ENCODE measurements at places on chromosomes 7 and 10.

GRCh38 chr10:129949411-129949810 is 14.7 kb downstream of the EBF3 start:
- DNase-seq, result no peak

- no peak for DNase-seq
These were observed 20.8 kb downstream of the LAT2 start for GRCh38 chr7:74230446-74231231.

- no peak for DNase-seq
These were observed 47.2 kb upstream of the WDR11 start for GRCh38 chr10:120803972-120804371.

GRCh38 chr10:92103376-92104090 is 180.0 kb downstream of the BTAF1 start:
- DNase-seq, result no peak

DNA sequence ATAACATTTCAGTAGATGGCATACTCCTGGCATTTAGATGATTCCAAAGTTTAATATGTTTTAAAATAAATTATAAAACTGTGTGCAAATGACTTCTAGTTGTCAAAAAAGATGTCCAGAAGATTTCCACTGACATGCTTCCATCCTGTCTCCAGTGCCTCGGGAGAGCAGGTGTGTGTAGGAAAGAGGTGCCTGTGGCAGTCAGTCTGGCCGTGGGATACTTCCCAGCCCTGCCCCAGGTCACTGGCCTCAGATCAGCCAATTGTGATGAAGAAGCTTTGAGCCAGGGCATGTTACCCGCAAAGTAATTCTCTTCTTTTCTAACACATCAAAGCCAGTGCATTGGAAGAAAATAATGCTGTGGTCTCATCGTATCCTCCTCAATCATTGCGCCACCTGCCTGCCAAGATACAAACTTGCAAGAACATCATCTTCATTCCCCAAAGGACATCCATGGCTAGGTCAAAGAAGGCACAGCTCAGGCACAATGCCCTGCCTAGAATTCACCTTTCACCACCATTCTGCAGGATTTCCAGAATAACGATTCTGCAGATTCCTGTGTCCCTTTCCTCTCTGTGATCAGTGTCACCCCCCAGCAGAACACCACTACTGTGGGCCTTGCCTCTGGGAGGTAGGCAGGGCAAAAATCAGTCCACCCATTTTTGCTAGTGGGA is 6.3 kb upstream of the KCNMA1 start:
- DNase-seq, result peak; percentile 2

- no peak for DNase-seq
These were observed 73.3 kb downstream of the SKIDA1 start for GRCh38 chr10:21452203-21452602.

DNA sequence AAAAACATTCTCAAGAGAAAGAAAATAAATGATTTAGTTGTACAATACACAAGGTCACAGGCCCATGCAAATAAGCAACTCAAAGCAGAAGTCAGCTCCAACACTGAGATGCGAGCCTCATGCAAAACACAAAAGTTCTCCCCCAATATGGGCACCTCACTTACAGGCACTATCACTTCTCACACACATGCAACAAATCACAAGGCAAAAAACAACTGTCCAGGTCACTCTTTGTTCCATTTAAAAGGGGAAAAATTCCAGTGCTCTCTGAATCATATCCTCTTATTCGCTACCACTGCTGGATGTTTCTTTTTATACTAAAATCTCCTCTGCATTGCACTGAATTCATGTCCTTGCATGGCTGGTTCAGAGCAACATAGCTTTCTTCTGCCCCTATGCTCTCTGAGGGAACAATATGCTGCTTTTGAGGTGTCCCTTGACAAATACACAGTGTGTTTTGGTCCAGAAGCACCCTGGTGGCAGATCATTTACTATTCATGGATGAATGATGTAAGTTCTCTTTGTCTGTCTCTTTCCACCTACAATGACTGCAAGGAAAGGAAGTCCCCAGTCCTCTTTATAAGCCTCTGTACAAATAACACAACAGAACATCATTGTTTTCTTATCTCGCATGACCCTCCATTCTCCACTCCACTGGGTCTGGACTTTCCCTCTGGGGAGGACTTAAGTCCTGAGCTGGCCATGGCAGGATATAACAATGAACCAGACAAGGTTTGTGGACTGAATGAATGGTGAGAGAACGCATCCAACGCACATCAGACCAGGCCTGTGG is 85.4 kb upstream of the GSDME start:
- no peak for DNase-seq

DNA sequence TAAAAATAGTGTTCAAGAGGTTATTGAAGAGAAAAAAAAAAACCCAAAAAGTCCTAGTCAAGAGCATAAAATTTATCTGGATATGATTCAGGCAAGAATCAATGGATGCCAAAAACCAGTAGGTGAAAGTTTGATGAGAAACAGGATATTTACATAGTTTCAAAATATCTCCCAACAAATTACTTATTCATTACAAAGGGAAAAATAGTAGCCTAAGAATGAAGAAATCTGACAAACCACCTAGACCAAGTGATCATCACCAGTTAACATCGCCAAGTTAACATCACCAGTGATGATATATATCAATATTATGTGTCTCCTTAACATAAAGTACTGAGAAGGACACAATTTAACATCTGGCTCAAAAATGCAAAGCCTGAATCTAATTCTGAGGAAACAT is 85.2 kb downstream of the RNLS start:
- DNase-seq, result no peak

DNA sequence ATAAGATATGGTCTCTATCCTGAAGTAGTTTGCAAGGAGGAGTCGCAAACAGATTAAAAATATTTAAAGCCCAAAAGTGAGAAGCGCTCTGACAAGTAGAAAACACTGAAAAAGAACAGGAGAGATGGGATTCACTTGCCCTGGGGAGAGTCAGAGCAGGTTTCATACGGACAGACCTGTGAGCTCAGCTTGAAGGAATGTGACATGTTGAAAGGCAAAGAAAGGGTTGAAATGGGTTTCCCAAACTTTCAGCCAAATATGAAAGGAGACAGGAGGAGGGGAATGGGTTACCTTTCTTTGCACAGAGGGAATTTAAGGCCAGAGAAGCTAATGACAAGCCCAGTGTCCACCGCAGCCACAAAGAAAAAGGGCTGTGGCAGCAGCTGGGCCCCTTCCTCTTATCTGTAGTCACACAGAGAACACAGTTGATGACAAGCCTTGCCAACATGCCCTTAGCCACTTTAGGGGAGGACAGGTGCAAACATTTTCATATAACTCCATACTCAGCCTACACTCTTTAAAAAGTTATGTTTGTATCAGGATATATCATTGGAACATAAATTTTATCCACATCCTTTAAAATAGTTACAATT is 14.9 kb downstream of the HOXA1 start:
- DNase-seq, result no peak

DNA sequence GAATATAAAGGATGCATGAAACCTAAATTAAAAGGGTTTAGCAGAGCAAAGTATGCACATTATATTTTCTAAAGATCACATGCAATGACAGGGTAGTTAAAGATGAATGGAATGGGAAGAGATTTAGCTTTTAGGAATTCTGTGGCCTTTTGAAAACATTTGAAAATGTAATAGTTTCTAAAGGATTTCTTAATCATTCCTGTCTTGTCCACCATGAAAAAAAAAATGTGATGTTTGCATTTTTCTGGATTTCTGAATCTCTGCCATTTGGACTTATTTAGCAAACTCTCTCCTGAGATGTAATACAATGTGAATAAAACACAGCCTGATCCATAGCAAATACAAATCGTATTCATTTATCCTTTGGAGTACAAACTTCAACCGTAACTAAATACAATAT is 126.6 kb upstream of the RAB11FIP2 start:
- DNase-seq, result no peak

- no peak for DNase-seq
These were observed 103.6 kb downstream of the CACNA2D1 start for GRCh38 chr7:82339958-82340357.

DNA sequence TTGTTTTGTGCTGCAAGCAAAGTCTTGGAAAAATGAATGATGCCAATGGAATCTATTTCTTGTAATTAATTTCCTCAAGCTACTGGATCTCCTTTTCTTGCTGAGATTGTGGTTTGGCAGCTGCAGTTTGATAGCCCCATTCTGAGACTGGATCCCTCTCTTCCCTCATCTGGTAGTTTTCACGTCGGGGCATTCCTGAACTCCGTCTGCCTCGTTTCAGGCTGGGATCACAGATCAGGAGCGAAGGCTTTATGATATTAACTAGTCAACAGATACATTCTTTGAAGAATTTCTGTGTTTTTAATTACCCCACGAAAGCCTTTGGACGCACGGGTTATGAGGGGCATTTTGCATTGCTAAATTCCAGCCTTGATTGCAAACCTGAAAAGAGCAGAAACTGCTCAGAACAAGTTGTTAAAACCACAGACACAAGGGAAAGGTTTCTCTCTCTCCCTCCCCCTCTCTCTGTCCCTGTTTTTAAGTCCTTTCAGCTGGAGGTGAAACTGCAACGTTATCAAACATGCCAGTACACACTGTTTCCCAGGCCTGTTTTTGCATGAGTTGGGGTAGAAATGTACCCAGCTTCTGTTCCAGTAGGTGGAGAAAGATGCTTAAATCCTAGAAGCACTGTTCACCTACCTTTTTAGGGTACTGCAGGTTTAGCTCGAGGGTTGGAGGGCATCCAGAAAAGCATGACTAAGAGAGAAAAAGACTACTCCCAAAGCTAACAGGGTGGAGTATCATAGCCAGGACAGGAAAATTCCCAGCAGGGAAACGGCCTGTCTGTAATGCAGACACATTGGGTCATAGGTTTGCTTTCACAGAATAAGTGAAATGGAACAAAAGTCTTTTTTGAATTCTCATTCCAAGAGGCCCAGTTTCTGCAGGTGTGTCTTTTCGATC is 124.3 kb downstream of the CUX1 start:
- DNase-seq, result no peak

DNA sequence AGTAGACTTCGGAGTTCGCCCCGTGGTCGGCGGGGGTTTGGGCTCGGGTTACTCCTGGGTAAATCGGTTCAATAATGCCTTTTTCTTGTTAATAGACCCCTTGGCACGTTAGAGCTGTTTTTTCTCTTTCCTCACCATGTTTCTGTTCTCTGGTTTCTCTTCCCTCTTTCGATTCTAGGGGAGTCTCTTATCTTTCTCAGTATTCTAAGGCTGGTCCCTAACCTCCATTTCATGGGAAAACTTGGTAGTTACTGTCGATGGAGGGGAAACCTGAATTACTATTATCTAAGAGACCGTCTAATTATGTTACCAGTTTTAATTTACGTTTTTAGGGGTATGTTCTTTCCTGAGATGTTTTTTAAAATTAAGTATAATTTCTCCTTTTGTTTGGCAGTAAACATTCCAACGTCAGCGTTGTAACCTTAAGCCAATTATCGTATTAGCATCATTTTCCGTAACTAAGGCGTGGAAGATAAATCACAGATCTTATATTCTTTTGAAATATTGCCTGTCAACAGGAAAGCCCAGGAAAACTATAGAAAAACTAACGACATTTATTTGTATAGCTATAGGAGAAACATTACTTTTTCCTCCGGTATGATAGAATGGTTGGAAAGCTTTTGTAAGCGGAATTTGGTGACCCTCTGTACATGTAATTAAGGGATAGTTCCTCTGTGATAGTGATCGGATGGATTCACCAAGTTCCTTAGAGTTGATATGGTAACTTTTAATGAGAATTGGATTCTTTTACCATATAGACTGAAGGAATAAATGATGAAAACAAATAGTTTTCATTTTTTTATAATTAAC is 847 bp downstream of the BTAF1 start:
- no peak for DNase-seq

GRCh38 chr7:154990964-154991540 is 11.9 kb downstream of the PAXIP1 start:
- DNase-seq, result no peak

GRCh38 chr7:150371996-150372270 is 3.3 kb downstream of the REPIN1 start:
- DNase-seq, result no peak

DNA sequence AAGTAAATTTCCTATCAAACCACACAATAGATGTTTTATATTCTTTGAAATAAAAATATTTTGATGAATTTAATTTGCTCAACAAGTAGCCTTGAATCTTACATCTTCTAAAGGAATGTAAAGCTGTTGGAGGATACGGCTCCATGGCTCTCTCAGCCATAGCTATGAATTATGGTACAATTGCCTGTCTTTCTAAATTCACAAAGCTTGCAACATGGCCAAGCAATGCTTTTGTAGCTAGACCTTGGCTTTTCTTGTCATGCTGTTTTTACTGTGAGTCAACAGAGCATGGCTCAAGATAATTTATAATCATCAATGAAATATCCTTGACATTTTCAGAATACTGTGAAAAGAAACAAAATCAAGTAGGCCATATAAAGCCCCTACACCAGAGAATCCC is 286.7 kb downstream of the CACNA2D1 start:
- no peak for DNase-seq

DNA sequence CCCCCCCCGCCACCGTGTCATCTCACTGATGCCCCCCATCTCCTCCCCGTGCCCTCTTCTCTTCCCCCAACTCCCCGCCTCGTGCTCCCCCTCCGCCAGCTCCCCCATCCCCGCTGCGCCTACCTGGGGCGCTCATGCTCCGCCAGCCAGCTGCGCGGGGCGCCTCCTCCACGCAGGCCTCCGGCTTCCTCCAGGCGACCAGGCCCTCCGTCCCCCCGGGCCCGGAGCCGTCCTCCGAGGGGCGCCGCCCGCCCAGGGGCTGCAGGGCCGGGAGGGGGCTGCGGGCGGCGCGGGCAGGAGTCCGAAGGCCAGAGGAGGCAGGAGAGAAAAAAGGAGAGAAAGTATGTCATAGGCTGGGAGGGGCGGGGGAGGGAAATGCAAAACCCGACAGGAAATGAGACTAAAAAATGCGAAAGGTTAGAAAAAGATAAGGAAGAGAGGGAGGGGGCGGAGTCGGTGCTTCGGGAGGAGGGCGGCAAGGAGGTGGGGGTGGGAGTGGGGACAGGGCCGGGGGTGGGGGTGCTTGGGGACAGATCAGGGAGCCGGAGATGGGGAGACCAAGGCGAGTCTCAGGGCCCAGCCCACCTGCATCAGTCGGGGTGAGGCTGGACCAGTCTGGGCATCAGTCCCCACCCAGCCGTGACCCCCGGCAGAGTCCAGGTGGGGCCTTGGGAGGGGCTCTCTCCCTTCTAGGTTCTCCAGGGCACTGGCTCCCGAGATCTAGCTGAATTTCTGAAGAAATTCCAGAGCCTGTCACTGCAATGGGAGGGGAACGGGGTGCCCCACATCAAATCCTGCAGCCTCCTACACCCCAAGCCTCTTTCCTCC is at the start of gene CARD11:
Gene CARD11 (minus strand): TSS at position 324 of the 828 bp plus-strand sequence. CDS start 85,361 bp downstream, outside the sequence.
- no peak for DNase-seq

Measured in NCI-H2171 (cell line).